NCI-H2081 treated with DMSO at 0.1 percent for 48 hours (cell line): ENCODE measurements at places on chromosomes 2 and 18.

GRCh38 chr2:238936162-238937052, 88.5 kb downstream of the TWIST2 start:
- DNase-seq = no peak

- no peak for DNase-seq
Measured at GRCh38 chr2:119468154-119468955, 36.7 kb downstream of the TMEM37 start.

- no peak for DNase-seq
Measured at GRCh38 chr2:28637066-28638047, 114.3 kb upstream of the PPP1CB start.

- DNase-seq = no peak
Measured at GRCh38 chr2:169712791-169713227, 18.5 kb downstream of the PHOSPHO2 start.

GRCh38 chr18:50791599-50792438, 28.0 kb downstream of the MRO start:
- DNase-seq = no peak

- no peak for DNase-seq
Measured at GRCh38 chr2:31366733-31367132, 47.8 kb downstream of the XDH start.

GRCh38 chr2:218152777-218153176, 14.0 kb downstream of the CXCR1 start:
- DNase-seq = no peak

- no peak for DNase-seq
Measured at GRCh38 chr2:25690058-25690457, 16.7 kb upstream of the DTNB start.

DNA sequence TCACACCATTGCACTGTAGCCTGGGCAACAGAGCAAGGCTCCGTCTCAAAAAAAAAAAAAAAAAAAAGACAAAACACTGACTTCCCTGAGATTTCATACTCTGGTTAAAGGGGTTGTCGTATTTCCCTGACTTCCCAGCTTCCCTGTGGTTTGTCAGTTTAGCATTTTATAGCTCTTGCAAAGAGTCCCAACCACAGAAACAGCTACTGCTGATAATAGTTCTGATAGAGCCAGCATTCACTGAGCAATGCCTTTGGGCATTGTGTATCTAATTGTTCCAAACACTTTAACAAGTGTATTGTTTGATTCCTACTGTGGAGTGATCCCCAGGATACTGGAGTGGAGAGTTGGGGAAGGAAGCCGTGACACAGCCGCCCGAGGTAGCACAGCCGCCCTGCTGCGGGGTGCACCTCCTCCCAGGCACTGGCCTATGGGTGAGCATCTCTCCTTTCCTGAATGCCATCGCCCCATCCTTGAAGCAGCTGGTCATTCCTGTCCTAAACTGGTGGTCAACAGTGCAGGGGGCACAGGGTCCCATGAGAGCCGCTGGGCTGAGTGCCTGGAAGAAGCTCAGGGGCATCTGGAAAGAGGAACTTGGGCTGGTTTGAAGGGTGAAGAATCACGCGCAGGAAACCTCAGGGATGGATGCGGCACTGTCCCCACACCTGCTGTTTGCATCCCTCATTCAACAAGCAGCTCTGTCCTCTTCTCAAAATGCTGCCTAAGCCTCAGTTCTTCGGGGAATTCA, 81.0 kb upstream of the TMEM18 start:
- DNase-seq = no peak

DNA sequence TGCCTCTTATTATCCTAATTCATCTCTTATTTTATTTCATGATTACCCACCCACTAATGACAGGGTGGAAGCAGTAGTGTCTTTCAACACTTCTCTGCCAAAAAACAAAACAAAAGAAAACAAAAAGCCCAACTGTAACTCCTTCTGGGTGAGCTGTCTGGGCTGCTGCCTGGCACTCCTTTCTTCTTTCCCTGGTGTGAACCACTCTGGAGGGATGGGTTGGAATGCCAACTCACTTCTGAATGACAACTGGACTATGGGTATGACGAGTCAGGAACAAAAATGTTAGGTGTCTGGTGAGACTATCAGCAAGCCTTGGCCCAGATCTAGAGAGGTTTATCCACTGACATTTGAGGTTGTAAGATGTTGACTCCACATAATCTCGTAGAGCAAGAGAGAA, 88.3 kb upstream of the ITGB6 start:
- DNase-seq = no peak

GRCh38 chr2:125456693-125457363, 1199.1 kb upstream of the GYPC start:
- peak; percentile 73 for DNase-seq

- no peak for DNase-seq
Measured at GRCh38 chr18:50312296-50313030, 25.0 kb upstream of the CXXC1 start.
